ENCODE measurements at places on chromosomes 1 and 21.

GRCh38 chr1:50742523-50742922, 217.5 kb downstream of the FAF1 start:
- DNase-seq, result no peak

- DNase-seq, result no peak
Measured at GRCh38 chr1:67578397-67579020, 106.5 kb upstream of the GADD45A start.

DNA sequence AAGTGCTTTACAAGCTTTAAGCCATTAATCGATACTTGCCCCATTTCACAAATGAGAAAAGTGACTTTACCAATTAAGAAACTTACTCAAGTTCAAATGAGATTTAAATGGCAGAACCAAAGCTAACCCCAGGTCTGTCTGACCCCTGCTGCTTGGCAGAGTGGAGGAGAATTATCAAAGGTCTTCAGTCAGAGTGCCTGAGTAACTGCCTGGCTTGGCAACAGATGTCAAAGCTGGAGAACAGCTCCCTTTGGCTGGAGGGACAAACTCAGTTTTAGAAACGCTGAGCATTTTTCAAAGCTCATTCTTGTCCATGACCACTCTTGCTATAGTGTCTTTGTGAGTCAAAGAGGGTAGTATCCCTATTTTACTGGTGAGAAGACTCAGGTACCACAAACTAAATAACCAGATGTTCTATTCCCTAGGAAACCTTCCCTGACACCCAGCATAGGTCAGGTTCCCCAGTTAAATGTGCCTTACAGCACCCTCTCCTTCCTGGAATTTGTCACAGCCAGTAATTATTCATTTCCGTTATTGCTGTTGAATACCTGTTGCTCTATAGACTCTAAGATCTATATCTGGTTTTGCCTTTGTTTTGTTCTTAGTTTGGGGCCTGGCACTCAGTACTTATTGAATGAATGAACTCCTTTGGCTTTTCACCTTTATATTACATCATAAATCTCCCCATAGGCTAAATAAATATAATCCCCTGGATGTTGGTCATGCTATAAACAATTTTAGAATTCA, 5.0 kb upstream of the BCAR3 start:
- DNase-seq, result no peak

DNA sequence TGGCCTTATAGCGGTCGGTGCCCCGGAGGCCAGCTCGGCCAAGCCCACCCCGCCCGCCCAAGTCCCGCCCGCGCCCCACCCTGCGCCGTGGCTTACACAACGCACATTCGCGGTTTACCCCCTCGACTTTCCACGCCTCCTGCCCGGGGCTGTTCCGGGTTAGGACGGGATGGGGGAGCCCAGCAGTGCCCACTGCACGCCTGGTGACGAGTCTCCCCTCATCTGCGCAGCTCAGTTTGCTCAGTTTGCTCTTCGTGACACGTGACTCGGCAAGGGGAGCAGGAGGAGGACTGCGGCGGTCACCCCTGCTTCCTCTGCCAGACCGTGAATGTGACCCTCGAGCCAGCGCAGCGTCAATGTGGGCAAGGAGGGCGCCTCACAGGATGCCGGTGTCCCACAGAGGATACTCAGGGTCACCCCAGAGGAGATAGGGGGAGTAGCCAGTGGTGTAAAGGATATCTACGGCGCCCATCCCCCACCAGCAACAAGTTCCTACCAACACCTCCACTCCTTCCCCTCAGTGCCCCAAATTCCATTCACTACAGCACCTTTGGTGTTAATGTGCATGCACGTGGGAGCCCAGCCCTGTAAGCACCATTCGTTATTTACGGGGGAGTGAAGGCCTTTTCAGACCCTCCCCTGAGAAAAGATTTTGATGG, 350 bp upstream of the S100A6 start:
- DNase-seq, result peak; percentile 86

DNA sequence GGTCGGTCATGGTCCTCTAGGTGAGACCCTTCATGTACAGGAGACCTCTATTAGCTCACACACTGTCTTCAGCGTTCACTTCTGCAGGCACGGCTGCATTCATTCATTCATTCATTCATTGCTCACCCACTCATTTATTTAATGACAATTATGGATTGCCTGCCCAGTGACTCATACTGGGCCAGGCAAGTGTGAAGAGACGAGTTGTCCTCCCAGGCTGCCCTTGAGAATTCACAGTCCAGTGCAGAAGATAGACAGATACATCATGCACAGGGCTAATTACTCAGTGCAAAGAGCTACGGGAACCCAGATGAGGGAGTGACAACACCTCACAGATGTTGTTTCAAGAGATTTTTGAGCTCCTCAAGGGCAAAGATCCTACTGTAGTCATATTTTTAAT, 248.4 kb downstream of the TNR start:
- no peak for DNase-seq

DNA sequence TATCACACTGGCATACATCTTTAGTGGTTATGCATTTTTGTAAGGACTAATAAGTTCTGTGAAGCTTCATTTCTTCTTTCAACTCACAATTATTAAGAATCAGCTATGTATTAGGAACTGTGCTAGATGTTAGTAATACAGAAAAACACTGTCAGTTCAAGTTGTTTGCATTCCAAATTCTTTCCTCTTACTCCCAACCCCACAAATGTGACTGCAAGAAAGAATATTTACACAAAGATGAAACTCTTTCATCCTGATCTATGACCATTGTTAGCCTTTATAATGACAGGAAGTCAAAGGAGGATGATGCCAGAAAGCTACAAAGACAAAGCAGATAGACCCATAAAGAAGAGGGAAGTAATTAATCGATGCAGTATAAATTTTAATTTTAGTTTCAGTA, 21.0 kb upstream of the GADD45A start:
- DNase-seq, result no peak

DNA sequence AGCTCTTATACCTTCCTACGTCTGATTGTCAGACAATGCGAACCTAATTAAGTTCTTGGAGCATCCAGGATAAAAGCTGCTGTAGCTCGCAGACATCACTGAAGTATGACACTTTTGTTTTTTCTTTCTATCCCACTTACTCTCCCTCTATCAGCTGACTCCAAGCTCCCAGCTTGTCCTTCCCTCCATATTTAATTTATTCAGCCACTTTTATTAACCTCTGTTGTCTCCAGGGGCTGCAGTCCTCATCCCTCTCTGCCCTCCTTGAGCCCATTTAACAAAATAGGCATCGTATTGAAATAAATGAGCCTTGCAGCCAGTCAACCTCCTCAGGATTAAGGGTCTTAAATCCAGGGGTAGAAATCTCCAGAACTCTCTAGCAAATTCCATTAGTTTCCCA, 7.1 kb downstream of the KIRREL1 start:
- no peak for DNase-seq

- DNase-seq, result no peak
Measured at GRCh38 chr1:24252185-24252780, 65.2 kb upstream of the IFNLR1 start.

DNA sequence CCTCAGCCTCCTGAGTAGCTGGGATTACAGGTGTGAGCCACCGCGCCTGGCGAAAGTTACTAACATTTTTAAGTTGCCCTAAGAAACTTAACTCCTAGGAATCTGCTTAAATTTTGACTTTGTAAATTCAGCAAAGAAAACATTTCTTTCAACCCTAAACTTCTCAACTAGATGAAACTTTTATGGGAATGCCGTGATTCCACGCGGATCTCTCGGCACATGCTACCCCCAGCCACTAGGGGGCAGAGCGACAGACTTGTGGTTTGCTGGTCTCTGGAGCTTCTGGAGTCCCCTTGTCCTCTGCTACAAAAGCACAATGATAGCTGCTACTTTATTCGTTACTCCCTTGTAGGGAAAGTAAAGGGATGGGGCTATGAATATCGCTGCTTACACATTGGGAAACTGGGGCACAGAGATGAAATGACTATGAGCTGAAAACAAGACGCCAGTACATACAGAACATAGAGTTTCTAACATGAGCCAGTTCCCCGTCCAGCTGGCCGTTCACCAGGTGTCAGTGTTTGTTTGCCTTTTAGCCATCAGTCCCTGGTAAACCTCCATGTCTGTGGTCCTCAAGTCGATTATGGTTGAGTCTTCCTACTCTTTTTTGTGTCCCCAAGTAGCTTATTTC, 114.7 kb downstream of the PBX1 start:
- no peak for DNase-seq

- no peak for DNase-seq
Measured at GRCh38 chr1:209741193-209741592, 14.7 kb upstream of the TRAF3IP3 start.

DNA sequence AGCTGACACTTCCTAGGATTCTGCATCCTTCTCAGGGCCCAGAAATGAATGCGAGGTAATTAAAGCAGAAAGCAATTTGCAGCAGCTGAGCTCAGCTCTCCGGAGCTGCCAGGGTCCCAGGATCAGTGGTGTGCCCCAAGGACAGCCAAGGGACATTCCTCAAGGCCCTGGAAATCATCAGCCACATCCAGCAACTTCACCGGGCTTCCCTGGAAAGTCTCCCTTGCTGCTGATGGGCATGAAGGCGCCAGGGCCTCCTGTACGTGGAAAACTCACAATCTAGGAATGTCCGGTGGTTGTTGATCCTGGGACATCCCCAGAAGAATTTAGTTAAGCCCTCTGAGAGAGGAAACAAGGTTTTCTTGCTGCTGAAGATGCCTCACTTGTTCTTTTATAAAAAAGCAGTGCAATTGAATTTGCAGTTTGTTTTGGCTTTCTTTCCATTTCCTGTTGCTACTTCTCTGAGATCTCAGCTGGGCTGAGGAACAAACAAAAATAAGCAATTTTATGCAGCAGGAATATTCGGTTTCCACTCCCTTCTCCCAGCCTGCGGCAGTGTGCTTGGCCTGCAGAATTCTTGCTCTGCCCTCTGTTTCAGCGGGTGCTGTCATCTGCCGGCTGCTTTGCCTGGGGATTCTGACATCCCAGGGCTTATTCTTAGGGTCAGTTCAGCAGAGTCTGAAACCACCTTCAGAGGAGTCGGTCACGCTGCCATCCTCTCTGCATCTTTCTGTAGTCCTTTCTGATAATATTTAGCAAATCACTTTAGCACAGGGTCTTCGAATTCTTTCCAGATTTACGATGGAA, 85.9 kb downstream of the TCP10L start:
- DNase-seq, result no peak

DNA sequence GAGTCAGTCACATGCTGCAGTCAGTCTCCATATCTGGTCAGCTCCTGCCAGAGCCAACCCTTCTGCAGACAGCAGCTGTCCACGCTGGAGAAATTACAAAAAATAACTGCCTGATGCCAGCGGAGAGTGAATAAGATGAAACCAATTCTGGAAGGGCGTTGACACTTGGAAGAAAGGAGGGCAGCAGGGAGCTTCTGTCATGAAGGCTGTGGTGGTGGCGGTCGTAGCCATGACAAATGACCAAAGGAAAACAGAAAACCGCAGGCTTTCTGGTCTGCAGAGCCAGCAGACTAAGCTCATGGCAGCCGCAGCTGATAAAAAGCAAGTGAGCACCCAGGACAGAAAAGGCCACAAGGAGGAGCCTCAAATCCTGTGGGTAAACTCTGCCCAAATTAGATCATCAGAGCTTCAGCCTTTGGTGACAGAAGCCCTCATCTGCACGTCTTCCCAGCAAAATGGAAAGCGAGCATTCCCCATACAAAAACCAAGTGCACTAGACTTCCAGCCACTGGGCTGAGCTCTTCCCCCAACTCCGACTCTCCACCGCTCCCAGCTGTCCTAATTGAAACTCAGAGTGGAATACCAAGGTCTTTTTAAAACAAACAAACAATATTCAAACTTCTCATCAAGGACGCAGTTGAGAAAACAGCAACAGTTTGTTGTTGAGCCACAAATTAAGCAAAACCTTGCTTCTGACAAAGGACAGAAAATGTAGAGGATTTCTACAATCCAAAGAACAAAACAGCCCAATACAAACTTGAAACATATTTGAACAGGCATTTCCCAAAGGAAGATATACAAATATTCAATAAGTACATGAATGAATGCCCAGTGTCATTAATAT, 28.7 kb downstream of the RSPH1 start:
- DNase-seq, result no peak

DNA sequence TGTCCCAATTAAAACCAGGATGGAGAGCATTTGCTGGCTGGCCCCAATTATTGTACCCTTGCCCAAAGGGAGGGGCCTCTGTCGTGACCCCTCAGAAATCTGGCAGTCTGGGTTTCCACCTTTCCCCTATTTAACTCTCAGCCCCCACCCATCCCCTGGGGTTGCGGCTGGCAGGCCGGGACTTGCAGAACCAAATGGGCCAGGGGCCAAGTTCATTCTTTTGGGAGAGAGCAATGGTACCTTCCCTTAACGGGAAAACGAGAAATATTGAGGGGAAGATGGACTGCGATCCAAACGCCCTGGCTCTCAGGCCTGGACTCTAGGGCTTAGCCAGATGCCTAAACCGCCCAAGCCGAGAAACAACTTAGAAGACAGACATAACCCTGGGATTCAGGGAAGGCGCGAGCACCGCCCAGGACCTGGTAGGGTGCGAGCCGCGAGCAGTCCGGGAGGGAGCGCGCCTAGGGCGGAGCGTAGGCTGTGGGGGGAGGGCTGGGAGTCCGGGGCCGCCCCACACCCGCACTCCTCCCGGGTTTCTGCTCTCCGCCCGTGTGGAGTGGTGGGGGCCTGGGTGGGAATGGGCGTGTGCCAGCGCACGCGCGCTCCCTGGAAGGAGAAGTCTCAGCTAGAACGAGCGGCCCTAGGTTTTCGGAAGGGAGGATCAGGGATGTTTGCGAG, at the start of gene SLC27A3:
Gene SLC27A3 (plus strand): TSS at position 628 of the 678 bp plus-strand sequence. CDS start 91 bp downstream, outside the sequence.
- DNase-seq, result no peak

DNA sequence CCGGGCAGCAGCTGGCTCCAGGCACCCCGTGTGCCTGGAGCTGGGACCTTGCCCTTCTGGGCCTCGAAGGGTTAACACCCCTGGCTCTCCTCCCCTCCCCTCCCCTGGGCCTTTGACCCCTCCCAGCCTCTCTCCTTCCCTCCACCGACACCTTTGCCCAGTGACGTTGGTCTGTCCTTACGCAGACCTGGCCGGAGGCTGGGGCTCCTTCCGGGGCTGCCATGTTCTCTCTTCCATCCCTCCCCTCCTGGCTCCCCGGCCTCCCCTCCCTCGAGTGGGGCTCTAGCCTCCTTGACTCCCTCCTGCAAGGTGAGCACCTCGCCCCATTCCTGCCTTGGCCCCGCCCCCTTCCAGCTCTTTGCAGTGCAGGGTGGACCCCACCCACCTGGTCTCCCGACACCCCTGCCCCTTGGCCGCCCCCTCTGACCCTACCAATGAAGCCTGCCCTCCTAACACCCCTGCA, at the start of gene TMEM82:
Gene TMEM82 (plus strand): TSS at position 161 of the 463 bp plus-strand sequence. CDS start 61 bp downstream, at position 222.
- no peak for DNase-seq

GRCh38 chr1:50980505-50980904, 10.5 kb downstream of the CDKN2C start:
- DNase-seq, result no peak

DNA sequence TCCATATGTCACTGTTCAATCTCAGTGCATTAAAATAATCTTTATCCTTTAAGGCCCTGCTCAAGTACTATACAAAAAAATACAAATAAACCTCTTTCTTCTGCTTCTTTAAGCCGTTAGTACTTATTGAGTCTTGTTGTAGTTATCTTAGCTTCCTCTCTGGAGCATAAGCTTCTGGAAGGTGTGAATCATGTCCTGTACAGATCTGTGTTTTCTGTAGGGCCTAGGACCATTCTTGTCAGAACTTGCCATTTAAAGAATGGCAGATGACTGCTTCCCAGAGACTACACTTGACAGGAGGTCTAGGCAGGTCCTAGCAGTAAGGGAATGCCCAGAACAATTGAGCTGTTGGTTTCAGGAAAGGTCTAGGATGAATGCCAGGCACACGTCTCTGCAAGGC, 12.9 kb downstream of the NEK7 start:
- no peak for DNase-seq
